ENCODE measurements at places on chromosomes 13 and 19.
A peak's percentile ranks its signal among the peaks of the same experiment; 100 is the strongest.

DNA sequence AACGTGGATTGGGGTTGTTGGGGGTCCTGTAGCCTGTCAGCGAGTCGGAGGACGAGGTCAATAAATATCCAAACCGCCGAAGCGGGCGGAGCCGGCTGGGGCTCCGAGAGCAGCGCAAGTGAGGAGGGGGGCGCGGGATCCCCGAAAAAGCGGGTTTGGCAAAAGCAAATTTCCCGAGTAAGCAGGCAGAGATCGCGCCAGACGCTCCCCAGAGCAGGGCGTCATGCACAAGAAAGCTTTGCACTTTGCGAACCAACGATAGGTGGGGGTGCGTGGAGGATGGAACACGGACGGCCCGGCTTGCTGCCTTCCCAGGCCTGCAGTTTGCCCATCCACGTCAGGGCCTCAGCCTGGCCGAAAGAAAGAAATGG lies 754 bp upstream of the SIX5 start:
- peak; percentile 65 for DNase-seq

GRCh38 chr13:109344552-109345157 lies 441.7 kb downstream of the IRS2 start:
- no peak for DNase-seq

GRCh38 chr19:51521781-51522180 lies 9.7 kb downstream of the SIGLEC6 start:
- DNase-seq: no peak

GRCh38 chr13:91106565-91106964 lies 240.9 kb upstream of the MIR17HG start:
- no peak for DNase-seq

DNA sequence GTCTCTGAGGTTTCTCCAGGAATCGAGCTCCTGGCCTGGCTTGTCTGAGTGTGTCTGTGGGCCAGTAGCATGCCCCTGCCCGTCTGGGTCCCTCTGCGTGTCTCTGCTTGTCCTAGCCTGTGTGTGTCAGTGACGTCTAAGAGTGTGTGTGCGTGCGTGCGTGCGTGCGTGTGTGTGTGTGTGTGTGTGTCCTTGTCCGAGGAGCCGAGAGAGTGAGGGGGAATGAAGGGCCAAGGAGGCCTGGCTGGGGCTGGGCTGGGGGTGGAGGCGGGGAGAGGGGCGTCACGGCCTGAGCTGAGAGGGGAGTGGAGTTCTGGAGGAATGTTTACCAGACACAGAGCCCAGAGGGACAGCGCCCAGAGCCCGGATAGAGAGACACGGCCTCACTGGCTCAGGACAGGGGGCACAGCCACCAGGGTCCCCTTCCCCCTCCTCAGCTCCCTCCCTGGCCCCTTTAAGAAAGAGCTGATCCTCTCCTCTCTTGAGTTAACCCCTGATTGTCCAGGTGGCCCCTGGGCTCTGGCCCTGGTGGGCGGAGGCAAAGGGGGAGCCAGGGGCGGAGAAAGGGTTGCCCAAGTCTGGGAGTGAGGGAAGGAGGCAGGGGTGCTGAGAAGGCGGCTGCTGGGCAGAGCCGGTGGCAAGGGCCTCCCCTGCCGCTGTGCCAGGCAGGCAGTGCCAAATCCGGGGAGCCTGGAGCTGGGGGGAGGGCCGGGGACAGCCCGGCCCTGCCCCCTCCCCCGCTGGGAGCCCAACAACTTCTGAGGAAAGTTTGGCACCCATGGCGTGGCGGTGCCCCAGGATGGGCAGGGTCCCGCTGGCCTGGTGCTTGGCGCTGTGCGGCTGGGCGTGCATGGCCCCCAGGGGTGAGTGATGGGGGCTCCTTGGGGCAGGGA lies at the start of gene AXL:
Gene AXL (plus strand): TSS at position 609 of the 893 bp plus-strand sequence. CDS start 170 bp downstream, at position 779.
- peak; percentile 64 for DNase-seq

DNA sequence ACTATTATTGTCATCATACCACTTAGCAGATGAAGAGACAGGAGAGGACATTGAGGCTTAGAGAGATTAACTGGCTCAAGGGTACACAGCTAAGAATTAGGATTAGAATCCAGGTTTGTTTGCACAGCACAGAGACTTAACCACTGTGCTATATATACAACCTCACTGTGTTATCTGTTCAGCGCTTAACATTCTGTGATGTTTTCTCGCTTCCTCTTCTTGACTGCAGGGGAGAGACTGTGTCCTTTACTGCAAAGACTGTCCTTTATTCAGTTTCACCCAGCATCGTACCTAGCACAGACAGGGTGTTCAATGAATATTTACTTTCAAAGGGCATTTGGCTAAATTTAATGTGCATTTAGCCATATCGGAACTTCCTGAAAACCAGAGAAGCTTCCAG lies 54.9 kb upstream of the PCDH8 start:
- no peak for DNase-seq

DNA sequence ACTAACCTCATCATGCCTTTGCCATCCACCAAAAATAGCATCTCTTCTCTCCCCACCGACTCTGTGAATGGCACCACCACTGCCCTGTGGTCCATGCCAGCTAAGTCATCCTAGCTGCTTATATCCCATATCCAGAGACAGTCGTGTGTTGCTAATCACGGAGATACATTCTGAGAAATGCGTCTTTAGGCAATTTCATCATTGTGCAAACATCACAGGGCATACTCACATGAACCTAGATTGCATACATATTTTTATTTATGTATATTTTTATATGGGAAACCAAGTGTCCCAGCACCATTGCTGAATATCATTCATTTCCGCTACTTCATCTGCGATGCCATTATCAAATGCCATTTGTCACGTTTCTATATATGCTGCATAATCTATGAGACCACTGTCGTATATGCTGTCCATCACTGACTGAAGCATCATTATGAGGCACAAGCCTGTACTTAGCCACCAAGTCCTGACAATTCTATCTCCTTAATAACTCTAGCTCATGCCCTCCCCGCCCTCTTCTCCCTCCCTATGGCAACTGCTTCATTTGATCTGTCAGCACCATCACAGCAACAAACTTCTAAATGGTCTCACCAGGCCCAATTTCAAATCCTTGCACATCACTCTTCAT lies 104.2 kb downstream of the HSPH1 start:
- no peak for DNase-seq

DNA sequence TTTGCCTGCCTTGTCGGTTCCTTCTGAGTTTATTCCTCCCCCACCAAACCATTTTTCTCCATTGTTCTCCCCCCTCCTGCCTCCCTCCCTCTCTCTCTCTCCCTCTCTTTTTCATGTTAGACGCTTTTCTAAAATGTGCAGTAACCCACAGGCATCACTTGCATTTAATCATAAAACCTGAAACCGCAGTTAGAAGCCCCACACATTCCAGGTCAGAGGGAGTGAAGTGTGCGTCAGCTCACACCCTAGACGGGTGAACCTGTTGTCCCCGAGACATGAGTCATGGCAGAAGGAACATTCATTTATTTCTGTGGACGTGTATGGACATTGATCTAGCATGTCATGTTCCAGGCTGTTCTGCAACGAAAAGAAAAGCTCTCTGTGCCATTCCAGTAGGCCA lies 19.9 kb downstream of the ONECUT3 start:
- DNase-seq: no peak

GRCh38 chr19:19031891-19032290 lies 1.4 kb downstream of the SUGP2 start:
- DNase-seq: no peak

DNA sequence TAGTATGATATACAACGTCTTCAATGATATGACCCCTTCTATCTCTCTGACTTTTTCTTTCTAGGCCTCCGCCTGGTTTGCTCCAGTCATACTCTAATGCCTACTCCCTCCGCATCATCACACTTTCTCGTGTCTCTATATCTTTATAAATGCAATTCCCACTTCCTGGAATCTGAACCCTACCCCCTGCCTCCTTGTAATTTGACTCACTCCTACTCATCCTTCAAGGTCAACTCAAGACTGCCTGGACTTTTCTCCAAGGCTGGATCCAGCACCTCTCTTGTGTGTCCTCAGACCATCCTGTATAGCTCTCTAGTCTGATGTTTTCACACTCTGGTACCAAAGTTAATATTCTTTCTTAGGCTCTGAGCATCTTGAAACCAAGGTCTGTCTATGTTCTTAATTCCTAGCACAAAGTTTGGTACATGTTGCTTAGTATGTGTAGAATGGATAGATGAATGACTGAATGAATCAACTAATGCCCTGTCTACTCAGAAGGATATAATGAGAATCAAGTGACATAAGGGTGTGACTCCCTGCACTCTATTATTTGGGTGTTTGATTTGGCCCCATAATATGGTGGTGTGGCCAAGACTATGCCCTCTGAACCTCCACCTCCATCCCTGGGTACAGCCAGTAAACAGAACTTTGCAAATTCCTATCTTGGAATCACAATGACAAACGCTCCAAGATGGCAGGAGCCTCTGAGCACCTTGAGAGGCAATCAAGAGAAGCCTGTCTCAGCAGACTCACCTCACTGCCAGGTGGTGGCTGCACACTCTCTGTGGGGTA lies 74.3 kb upstream of the SERP2 start:
- no peak for DNase-seq

GRCh38 chr19:45050036-45050435 lies 11.2 kb downstream of the CLASRP start:
- no peak for DNase-seq

DNA sequence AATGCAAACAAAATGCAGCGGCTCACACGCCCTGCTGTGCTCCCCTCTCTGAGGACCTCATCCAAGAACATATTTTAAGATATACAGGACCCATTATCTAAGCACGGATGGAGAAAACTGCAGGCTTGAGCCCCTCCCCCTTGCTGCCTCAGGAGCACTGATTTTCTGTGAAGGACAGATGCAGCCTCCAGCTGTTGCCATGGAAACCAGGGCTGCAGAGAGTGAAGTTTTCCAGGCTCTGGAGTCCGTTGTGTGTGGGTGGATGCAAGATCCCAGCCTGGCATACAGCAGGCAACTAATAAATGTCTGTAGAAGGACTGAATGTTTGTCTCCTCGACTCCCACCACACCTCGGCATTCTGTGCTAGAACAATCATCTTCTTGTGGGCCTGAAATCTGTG lies 105.6 kb upstream of the PEG3 start:
- no peak for DNase-seq

- peak; percentile 29 for DNase-seq
These were observed 2.0 kb upstream of the USF2 start for GRCh38 chr19:35266520-35267352.

GRCh38 chr19:2123682-2124387 lies 27.1 kb downstream of the IZUMO4 start:
- DNase-seq: no peak
